ENCODE measurements at places on chromosomes 6 and 20.
A peak's percentile ranks its signal among the peaks of the same experiment; 100 is the strongest.

DNA sequence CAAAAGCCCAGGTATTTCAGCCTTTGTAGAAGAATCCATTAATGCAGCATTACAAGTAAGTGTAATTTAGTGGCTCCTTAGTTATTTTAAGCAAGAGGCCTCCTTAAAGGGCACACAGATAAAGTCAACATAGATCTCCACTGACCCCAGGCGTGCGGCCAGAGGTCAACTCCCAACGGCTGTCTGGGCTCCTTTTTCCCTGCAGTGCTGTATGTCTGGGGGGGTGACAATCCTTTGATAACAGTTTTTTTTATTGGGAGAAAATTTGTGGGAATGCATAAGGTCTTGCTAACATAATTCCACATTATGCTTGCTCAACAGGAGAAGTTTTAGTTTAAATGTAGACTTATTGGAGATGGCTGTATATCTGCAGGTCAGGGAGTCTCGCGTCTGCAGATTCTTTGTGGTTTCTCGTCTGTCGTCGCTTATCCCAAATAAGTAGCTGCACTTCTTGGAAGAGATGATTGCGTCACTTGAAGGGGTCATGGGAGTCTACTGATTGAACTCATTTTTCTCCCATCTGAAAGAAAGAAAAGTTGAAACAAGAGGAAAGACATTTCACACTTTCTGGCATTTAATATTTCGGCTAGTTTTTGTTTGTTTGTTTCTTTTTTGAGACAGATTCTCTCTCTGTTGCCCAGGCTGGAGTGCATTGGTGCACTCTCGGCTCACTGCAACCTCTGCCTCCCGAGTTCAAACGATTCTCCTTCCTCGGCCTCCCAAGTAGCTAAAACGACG lies 151.7 kb upstream of the AKAP12 start:
- DNase-seq = peak; percentile 49

DNA sequence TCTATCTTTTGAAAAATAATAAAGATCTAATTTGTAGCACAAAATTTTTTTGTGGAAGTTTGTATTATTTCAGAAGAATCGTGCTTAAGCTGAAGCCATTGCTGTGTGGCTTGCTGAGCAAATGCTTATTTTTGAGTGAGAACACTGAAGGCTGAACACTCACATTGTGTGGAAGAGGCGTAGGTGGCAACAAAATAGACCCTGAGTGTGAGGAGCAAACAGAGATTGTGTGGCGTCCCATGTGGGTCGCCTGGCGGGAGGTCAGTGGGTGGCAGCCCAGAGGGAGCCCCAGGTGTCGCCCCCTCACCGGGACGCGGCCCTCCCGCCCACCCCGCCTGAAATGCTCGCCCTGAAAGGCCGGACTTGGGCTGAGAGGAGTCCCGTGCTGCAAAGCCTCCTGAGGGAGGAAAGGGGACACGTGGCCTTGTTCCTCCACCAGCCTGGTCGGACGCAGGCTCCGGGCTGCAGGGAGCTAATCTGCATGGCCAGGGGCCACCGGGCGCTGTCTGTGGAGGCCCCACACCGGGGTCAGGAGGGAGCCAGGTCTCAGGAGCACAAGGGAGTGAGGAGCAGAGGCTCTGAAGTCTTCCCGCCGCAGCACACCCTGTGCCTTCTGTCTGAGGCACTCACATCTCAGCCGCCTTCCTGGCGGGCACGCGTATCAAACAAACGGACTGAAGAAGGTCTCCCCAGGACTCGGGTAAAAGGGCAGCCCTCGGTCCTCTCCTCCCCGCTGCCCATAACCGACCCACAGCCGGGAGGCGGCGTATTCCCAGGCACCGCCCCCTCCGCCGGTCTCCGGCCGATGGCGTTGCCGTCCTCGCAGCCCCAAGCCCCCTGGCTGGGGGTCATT lies 15.9 kb downstream of the DDO start:
- no peak for DNase-seq

DNA sequence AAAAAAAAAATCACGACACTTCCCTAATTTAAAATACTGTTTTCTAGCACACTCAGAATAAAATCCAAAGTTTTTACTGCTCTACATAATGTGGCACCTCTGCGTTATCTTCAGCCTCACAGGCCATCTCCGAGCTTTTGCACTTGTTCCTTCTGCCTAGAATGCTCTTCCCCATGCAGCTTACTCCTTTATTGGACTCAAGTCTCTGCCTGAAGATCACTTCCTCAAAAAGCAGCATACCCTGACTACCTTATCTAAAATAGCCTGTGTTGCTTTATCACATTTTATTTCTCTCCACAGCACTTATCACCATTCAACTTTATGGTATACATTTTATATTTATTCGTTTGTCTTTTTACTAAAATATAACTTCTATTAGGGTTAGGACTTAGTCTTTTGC lies 2.3 kb downstream of the ZNF322 start:
- DNase-seq = no peak

GRCh38 chr6:16064671-16065072 lies 64.2 kb upstream of the MYLIP start:
- no peak for DNase-seq

DNA sequence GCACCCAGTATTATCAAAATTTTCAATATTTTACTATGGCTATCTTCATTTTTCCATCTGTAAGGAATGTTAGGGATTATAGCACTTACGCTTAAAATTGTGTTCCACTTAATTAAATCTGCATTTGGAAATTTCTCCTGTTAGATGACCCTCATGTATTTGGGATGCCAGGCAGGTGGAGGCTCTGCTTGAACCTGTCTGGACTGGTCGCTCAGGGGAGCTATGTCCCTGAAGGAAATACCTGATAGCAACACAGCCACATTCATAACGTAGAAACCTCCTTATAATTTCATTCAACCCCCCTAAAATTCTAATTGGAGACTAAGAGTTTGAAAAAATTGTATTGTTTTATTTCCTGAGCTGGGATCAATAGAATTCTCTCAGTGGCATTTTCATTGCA lies 636.0 kb upstream of the MMS22L start:
- no peak for DNase-seq

DNA sequence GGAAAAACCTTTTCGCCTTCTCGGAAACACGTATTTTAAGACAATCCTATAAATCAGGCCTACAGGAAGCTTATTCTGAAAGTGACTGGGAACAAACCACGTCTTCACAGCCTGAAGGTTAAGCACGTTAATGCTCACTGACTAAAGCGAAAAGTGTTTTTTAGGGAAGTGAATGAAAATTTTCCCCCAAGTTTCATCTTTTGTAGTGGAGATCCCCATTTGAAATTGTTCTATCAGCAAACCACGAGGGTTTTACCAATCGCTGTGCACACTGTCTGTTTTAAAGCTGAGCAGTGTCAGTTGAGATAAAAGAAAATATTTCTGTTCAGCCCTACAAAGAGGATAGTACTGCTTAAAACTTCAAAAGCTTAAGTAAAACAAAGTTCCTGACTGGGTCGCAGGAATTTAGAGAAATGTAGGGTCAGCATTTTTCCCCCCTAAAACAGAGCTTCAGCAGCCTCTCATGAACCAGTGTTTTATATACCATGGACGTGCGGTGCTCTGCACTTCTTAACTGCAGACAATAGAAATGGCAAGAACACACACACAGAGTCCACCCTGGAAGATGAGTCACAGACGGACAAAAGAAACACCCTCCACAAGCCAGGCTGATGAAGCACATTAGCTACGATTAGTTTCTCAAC lies 34.9 kb downstream of the SLC22A23 start:
- no peak for DNase-seq

DNA sequence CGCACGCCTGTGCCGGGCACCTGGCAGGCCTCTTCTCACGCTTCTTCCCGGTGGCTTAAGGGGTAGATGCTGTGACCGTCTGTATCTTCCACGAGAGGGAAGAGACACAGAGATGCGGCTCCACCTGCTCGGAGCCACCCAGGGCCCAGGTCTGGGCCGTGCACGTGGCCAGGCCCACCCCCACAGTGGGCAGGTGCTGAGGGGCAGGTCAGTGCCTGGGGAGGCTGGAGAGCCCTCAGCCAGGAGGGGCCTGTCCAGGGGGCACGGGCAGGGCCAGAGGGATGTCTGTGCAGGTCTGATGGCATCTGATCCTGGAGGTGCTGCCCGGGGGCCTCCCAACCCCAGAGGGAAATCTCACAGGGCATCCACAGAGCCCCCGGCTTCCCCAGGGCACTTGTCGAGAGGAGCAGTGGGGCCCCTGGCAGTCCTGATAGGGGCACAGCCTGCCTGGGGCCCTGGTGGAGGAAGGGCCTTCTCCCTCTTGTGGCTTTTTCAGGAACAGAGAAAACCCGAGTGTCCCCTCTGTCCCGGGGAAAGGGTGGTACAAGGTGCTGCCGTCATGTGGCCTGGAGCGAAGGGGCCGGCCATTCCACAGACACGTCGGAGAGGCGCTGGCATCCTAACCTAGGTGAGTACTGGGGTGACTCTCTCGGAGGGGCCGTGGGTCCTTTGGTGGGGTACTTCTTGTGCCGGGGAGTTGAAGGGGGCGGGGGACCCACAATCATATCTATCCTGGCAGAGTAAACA lies 50.2 kb upstream of the CHRNA4 start:
- DNase-seq = no peak

- DNase-seq = no peak
Observed at GRCh38 chr20:44571362-44571988, 10.9 kb upstream of the PKIG start.

- no peak for DNase-seq
Observed at GRCh38 chr20:63483834-63484233, 11.4 kb upstream of the KCNQ2 start.

DNA sequence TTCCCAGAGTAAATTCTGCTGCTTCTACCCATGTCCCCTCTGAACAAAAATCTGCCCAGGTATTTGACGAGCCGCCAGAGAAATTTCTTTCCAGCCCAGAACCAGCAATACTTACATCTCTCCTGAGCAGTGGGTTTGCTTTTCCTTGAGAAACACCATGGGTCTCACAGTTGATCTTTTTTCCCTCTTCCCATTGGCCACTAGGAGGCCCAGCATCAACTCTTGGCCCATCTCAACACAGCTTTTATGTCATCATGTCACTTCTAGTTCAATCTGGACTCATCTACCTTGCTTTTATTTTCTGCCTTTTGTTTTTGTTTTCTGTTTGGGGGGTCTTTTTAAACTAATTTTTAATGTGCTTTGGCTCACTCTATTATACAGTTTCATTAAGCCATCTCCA lies 18.8 kb downstream of the MAFB start:
- no peak for DNase-seq

- no peak for DNase-seq
Observed at GRCh38 chr6:89273816-89274215, 41.3 kb downstream of the GABRR2 start.

GRCh38 chr6:80767808-80768207 lies 661.3 kb downstream of the BCKDHB start:
- DNase-seq = peak; percentile 86

GRCh38 chr6:152979116-152979515 lies 3.7 kb downstream of the FBXO5 start:
- no peak for DNase-seq

GRCh38 chr6:139368661-139369060 lies 5.8 kb downstream of the CITED2 start:
- no peak for DNase-seq

- DNase-seq = no peak
Observed at GRCh38 chr6:108720827-108721226, 127.4 kb upstream of the ARMC2 start.

DNA sequence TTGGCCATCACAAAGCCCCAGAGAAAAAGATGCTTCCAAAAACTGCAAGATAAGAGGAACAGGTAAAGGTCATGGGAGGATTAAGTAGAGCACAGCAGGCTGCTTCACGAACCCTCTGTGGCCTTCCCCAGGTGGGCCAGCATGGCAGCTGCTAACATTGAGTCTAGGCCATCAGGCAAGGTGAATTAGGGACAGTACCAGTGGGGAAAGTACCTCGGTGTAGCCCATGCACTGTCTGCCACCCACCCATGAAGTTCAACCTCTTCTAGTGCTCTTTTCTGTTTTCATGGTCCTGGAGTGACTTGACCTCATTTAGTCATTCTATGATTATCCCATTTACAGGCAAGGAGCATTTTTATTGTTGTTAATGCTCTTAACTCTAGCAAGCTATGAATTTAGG lies 108.6 kb upstream of the DUSP22 start:
- no peak for DNase-seq

DNA sequence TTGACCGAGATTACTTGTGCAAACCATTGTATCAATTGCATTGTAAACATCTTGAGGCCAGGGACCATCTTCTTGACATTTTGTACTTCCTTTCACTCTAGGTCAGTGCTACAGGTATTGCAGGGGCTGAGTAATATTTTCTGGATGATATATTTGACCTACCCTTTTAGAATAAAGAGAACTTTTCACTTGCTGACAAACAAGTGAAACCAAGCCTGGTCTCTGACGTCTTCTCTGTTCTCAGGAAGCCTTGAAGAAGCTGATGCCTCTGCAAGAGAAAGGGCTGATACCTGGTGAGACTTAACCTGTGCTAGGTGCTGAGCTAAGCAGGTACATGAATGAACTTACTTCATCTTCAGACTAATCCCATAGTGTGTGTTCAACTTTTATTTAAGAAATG lies 60.5 kb upstream of the GGTLC1 start:
- no peak for DNase-seq

DNA sequence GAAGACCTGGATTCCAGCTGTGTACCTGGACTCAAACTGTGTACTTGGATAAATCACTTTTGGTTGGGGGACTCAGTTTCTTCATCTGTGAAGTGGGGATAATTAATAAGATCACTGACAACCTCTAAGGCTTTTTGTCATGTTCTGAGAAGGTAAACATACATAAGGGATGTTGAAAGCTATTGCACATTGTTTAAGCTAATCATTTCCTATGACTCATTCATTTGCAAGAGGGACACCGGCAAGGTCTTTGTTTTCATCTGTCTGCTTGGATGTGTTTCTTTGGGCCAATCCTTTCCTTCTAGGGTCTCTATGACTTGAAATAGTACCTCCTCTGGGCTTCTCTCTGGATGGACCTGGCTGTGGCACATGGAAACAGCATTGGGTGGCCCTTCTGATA lies 6.8 kb downstream of the PROKR2 start:
- no peak for DNase-seq

- no peak for DNase-seq
Observed at GRCh38 chr6:133906050-133906449, 17.1 kb downstream of the TCF21 start.

DNA sequence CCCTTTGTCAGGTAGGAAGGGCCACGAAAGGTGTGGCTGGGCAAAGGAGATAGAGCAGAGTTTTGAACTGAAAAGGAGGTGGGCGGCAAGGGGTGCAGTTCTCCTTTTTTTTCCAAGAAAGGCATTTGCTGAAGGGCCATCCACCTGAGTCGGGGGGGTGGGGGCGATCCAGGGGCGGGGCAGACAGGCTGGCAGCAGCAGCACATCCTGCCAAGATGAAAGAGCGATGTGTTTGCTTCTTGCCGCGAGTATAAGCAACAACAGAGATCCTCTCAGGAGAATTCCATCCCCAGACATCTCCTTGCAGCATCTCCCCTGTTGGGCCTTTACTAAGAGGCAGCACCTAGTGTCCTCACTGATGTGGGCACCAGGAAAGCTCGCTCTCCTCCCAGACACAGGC lies 516.5 kb downstream of the CD83 start:
- no peak for DNase-seq

- DNase-seq = no peak
Observed at GRCh38 chr6:18985061-18985460, 597.9 kb downstream of the RNF144B start.
